ENCODE measurements at places on chromosomes 11 and 22. TPM values are rescaled to one million over a fixed set of nuclear protein-coding genes. Genes with fewer than 3 reads are reported as not detected.

GRCh38 chr22:35600476-35600875 lies 16.7 kb downstream of the MB start:
- no peak for DNase-seq

GRCh38 chr22:29780220-29780619 lies 13.1 kb downstream of the UQCR10 start:
- DNase-seq: no peak

DNA sequence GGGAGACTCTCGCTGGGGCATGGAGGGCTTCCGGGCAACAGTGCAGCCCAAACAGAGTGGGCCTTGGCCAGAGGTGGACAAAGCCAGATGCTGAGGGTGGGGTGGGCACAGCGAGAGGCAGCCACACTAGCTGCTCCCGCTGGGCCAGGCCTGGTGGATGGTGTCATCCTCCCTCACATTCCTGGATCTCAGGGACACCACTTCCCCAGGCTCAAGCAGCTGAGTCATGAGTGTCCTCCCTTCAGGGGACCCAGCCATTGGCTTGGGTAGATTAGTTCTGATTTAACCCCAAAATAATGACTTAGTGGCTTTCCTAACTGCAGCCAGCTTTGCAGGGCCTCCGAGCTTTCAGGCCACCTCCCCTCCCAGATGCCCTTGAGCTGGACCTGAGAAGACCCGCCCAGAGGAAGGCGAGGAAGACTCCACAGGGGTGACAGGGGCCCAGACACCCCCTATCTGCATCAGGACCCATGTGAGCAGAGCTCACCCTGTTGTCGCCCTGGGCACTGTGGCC lies 25.9 kb upstream of the WNT7B start:
- DNase-seq: peak; percentile 80

DNA sequence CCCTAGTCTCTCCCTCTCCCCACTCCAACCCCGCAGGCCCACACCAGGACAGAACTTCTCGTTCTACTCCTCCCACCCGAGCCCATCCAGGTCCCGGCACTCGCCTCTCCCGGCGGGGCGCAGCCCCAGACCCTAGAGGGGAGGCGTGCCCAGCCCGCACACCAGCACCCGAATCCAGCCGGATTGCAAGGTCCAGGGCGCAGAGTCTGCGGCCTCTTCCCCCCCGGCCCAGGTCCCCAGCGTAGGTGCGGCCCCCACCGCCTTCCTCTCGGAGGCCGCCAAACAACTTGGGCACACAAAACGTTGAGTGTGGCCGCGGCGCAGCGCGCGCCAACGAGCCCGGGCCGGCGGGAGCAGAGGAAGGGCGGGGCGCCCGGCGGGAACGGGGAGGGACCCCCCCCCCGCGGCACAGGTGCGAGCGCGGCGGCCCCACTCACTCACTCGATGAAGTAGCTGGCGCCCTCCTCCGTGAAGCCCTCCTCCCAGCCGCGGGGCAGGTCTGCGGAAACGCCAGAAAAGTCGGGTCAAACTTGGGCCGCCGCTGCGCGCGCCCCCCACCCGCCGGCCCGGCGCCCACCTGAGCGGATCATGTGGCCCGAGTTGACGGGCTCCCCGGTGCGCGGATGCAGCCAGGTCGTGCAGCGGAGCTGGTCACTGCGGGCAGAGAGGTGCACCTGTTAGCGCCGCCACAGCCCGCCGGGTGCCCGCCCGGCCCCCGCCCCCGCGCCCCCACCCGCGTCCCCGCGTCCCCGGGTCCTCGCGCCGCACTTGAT lies 480 bp downstream of the PLEKHA7 start:
- DNase-seq: no peak

- no peak for DNase-seq
These were observed 6.8 kb upstream of the NEU3 start for GRCh38 chr11:74981888-74982287.

- DNase-seq: no peak
These were observed 57.2 kb downstream of the SPECC1L start for GRCh38 chr22:24327832-24328231.

DNA sequence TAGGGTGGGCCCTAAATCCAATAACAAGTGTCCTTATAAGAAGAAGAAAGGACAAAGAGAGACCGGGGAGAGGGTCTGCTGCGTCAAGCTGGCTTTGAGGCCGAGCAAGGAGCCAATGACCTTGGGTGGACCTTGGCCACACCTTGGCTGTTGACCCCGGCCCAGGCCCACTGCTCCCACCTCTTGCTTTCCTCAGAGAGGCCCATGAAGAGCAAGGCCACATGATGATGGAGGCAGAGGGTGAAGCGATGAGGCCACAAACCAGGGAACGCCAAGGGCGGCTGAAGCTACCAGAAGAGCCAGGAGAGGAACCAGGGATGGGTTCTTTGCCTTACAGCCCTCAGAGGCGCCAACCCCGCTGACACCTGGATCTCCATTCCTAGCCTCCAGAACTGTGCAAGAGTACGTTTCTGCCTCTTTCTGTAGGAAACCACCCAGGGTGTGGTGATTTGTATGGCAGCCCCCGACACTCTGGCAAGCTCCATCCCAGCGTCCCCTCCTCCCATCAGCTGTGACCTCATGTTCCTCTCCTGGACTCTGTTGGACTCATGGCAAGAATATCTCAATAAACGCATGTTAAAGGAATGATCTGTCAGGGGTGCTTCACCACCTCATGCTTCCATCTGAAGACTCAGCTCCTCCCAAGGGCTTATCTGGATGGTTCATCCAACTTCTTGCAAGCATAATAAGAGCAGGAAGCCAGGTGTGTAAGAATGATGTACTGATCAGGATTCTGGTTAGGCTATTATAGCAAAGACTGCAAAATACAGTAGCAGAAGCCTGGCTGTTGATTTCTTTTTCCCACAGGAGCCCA lies 41.6 kb upstream of the LINC01488 start:
- DNase-seq: peak; percentile 66

DNA sequence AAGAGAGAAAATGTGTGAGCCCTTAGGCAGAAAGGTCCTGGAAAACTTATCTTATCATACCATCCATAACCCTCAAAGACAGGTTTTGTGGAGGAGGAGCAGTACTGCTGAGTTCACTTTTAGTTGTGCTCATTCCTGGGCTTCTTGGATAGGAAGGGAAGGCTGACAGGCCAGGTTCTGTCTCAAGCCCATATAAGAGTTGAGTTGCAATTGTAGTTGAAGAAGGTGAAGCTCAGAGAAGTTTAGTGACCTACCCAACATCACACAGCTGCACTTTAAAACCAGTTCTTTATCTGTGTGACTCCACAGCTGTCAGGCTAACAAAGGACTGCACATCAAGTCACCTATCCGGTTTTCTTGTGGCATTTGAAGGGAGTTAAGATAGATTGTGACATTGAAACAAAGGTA lies 13.0 kb downstream of the TEAD1 start:
- DNase-seq: no peak

DNA sequence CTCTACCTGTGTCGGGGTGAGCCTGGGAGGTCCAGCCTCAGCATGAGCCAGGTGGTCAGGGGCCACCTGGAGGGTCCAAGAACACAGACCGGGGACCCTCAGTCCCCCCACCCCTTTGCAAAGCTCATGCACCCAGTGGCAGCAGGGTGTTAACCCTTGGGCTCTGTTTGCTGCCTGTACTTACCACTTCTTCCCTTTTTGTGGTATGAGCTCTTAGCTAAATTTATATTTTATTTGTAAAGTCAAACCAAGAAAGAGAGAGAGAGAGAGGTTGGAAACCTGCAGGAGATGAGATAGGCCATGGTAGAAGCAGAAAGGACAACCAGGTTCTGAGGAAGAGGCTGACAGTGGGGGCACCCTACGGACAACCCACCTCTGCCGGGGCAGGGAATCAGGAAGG lies 29.9 kb downstream of the IL10RA start:
- DNase-seq: no peak

- no peak for DNase-seq
These were observed 8.8 kb downstream of the ASPHD2 start for GRCh38 chr22:26437694-26438392.

DNA sequence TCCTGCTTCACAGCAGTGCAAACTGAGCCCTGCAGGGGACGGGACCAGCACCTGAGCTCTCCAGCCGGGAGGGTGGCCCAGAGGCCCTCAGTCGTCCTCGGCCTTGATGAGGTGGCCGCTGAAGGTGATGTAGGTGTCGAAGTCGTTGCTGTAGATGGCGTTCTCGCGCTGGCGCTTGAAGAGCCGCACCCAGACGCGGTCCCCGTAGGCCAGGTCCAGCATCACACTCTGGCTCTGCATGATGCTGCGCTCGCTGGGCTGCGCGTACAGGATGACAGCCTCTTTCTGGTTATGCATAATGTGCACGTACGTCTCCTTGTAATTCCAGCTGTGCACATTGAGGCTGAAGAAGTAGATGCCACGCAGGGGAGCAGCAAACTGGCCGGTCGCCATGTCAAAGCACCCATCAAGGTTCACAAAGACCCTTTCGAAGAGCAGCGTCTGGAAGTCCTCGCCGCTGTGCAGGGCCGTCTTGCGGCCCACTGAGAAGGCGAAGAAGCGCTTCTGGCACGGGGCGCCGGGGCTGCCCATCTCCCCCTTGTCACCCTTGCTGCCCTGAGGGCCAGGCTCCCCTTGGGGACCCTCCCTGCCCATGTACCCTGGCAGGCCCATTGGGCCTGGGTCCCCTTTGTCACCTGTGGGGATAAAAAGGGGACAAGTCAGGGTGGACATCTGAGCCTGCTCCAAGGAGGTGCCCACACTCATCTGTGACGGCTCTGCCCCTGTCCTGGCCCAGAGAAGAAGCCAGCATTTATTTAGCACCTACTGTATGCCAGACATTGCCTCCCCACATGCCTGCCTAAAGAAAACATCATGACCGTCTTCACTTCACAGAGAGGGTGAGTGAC lies 5.7 kb downstream of the C1QTNF6 start:
- peak; percentile 73 for DNase-seq

DNA sequence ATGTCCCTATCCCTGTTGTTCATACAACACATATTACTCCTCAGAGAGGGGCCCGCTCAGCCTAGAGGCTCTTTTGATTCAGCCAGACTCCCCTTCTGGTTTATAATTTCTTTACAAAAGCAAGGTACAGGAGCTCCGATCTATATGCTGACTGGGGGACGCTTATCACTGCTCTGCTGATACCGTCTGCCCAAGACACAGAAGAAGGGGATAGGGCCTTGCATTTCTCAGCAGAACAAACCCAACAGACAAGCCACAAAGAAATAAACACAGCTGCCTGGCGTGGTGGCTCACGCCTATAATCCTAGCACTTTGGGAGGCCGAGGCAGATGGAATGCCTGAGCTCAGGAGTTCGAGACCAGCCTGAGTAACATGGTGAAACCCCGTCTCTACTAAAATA lies 109.9 kb upstream of the AKIP1 start:
- no peak for DNase-seq

DNA sequence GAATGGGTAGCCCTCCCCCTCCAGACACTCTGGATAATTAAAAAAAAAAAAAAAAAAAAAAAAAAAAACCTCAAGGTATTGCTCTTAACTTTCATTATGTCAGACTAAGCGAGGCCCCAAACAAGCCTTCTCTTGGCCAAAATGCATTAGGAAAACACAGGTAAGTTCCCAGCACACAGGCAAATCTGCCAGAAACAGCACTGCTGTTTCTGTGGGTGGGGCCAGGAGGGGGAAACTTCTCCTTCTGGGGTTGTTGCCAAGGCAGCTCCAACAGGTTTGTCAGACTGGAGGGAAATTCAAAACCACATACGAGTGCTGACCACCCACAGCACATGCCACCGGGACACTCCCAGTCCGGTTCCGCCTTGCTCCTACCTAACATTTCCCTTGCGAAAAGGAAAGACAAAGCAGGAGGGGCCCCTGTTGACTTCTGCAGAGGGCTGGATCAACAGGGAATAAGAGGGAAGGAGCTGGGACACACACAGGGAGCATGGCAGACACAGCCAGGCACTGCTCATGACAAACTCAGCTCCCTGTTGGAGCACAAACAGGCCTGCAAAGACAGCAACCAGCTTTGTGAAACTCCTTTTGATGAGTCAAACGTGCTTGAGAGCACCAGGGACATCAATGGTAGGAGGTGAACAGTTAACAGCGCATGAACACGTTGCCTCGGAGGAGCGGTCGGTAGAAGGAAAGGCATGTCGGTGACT lies 55.0 kb downstream of the MYH9 start:
- no peak for DNase-seq

DNA sequence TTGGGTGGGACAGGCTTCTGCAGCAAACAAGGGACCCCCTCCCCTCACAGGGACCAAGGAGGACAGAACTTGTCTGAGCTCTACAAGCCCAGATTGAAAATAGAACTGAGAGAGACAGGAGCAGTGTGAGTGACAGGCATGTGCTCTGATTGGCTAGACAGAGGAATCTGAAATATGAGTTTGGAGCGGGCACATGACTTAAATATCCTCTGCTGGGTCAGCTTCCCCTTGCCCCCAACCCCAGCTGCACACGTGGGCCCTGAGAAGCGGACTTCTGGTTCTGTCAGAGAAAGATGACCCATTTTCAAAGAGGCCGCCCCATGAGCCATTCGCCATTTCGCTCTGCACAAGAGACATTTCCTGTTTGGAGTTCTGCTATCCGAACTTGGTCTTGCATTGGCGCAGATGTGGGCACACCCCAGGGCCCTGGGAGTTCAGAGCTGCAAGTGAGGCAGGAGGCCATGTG lies 5.3 kb downstream of the TUBA8 start:
- peak; percentile 54 for DNase-seq

DNA sequence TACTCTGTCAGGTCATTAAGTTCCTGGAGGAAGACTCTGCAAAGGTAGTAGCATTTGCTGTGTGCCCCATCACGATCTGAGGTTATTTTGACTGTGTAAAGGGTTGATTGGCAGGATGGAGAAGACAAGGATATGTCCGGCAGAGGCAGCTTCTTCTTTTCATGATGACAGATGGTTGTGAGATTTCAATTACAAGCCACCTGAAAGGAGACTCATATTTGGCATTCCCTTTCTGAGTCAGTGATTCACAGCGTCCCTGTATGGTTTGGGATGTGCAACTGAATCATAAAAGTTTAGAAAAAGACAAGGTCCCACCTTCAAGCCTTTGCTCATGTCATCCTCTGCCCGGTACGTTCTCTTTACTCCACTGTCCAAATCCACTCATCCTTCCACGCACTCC lies 113.4 kb downstream of the MTNR1B start:
- DNase-seq: no peak

GRCh38 chr11:120013325-120014250 lies 124.3 kb downstream of the TRIM29 start:
- DNase-seq: peak; percentile 80

DNA sequence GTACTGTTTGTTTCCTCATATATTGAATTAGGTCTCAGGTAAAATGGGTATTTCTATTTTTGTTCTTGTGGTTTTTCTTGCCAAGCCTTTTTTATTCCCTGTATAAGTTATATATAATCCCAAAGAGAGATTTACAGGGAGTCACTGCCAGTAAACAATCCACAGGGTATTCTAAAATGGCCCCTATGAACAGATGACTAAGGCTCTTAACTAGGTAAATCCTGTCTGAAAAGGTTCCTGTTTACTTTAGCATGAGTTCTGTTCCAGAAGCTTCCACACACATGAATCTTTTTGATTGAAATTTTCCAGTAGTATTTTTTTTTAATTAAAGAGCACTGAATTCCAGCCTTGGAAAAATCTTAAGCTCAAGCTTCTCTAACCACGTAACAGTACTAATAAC lies 552.8 kb upstream of the CCDC179 start:
- DNase-seq: no peak

GRCh38 chr22:36564422-36565158 lies 35.6 kb upstream of the EIF3D start:
- no peak for DNase-seq

Gene C11orf87
- not detected for total RNA-seq

Gene A4GALT
- 59.8 TPM for total RNA-seq

Gene MFNG
- total RNA-seq: 23.0 TPM

Gene SCUBE1
- total RNA-seq: 1.1 TPM

All from posterior vena cava (tissue), 2 donors.